ENCODE measurements at places on chromosomes 3 and 15.

DNA sequence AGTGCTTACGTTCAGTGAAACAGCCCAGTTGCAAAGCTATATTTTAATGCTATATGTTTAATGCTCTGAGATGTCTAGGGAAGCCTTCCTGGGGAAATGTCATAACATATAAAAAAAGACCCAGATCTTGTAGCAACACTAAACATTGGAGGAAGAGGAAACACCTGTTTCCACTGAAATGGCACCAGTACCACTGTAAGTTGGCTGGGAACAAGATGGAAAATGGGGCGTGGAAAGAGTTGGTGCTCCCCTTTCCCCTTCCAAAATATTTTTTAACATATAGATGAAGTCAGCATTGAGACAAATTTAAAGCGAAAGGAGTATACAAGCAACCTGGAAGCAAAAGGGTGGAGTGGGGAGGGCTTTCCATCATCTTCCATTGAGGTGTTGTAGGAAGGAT is 289.9 kb upstream of the COL8A1 start:
- no peak for DNase-seq

DNA sequence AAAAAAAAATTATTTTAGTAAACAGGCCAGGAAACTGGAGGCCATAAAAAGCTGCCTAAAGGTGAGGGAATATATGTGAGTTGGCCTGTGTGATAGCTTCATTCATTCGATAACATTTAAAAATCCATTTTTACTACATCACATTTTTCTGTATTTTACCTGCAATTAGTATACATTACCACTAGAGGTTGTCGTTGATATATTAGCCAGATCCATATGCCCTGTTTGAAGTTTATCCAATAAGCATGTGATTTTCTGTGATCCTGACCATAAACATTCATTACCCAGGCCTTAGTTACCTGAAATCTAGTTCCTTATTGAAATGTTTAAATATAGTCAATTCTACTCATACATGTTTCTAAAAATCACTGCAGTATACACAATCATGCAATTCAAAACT is 71.4 kb downstream of the ARNT2 start:
- no peak for DNase-seq

GRCh38 chr3:23444386-23444785 is 241.3 kb downstream of the UBE2E2 start:
- no peak for DNase-seq

GRCh38 chr3:193816656-193817311 is 223.8 kb downstream of the OPA1 start:
- no peak for DNase-seq

DNA sequence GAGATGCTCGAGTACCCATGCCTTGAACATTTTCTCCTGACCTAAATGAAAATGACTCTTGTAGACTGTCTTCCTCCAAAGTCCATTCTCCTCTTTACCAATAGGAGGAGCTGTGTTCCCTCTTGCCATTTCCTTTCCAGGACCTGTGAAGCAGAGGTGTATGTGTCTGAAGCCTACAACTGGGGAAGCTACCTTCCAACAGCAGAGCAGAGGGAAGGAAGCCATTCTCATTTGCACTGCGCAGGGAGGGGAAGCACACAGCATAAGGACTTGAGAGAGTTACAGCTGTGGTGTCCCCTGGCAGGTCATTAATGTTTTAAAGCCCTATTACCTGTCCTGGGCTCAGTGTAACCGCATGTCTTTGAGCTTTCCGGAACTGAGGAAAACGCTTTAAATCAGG is 38.7 kb downstream of the HSPBAP1 start:
- DNase-seq = no peak

DNA sequence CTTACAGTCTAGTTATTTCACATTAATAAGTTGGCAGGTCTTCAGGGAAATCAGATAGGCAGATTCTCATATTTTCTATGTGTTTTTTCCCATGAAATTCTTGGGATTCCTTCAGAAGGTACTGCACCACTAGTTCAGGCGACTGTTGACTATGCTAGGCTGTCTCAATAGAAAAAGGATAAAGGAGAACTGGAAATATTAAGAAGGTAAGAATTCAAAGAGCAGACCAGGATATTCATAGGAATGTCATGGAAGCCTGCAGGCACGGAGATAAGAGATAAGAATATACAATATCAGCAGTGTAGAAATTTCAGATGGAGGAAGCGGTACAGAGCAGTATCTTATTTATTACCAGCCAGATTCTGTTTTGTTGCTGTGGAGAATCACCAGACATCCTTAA is 432.1 kb upstream of the MDFIC2 start:
- no peak for DNase-seq

DNA sequence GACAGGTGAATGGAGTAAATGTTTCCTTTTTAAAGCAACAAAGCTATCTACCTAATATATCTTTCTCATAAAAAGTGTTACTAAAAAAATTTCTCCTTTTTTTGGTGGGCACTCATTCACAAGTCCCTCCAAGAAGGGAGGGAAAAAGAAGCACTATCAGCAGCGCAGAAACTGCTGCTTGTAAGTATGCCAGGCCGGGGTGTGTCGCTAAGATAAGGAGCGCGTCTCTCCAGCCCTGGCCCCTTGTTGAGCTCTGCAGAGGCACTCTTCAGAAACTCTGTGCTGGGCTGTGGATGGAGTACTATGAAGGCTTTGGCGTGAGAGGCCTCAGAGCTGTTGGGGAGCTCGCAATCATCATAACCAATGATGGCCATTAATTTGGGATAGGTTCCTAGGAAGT is 49.1 kb downstream of the ZDHHC3 start:
- DNase-seq = no peak

DNA sequence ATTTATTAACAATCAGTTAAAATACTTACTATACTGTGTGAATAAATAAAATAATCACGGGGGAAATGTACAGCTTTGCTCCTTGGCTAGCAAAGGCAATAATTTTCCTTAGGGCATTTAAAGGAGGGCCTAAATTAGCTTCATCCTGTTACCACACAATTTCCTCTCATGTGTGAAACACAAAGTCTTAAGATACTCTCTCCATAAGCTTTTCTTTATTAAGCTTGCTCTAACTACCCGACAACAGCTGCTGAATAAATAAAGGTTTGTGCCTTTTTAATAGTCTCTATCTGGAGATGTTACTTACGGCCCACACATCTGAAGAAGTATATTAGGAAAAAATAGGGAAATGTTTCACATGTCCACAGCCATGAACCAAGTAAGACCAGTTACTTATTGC is 29.7 kb downstream of the ZNF106 start:
- DNase-seq = no peak

DNA sequence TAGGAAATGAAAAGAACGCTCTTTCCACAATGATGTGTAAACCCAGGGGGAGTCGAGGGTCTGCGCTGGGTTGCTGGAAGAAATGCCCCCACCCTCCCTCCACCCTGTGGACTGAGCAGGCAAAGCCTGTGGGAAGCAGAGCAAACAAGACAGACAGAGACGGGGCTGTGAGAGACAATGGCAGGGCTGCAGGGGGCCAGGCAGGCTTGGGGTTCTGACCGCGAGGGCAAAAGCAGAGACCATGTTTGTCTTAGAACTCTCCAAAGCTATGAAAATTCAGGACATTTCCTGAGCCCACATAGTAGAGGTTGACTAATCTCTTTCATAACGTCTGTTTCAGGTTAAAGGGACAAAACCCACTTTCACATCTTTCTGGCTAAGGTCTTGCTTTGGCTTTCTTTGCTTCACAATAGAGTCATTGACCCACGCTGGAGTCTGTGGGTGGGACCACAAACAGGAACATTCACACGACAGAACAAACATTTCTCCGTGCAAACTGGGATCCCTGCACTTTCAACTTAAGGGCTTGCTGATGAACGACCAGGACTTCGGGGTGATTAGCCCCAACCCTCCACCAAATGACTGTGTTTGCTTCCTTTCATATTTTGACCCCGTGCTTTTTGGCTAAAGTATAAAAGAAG is 156.0 kb upstream of the TPM1 start:
- no peak for DNase-seq

GRCh38 chr3:127196466-127197299 is 3.8 kb downstream of the PRR23E start:
- no peak for DNase-seq

- no peak for DNase-seq
Measured at GRCh38 chr3:4507024-4507596, 14.0 kb downstream of the ITPR1 start.

- no peak for DNase-seq
Measured at GRCh38 chr3:127443581-127444375, 146.8 kb downstream of the TPRA1 start.

DNA sequence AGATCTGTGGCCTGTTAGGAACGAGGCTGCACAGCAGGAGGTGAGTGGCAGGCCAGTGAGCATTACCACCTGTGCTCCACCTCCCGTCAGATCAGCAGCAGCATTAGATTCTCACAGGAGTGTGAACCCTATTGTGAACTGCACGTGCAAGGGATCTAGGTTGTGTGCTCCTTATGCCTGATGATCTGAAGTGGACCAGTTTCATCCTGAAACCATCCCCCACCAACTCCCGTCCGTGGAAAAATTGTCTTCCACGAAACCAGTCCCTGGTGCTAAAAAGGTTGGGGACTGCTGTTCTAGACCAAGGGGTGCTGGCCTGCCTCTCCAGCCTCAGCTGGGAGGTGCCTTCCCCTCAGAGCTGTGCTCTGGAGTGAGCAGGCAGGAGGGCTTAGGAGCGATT is 61.4 kb downstream of the RPLP1 start:
- no peak for DNase-seq

GRCh38 chr15:95558131-95558530 is 772.4 kb upstream of the NR2F2 start:
- no peak for DNase-seq

DNA sequence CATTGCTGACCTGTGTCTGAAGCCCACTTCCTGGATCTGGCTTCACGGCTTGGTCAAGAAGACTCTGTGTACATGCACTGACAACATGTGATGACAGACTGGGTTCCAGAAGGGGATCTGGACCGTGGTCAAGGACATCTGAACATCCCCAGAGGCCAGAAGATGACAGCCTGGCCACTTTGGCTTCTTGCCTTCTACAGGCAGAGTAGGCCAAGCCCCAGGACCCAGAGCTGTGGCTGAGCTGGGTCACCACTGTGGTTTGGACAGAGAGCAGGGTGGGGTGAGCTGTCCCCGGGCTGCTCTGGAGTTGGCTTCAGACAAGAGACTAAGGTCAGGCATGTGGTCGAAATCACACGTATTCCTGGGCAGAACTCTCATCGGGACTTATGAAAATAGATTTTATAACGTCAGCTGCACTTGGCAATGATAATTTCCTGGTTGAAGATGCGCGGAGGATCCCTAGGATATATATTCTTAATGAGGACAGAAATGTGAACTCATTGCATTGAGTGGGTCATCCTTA is 114.1 kb upstream of the FRMD4B start:
- DNase-seq = peak; percentile 42

- no peak for DNase-seq
Measured at GRCh38 chr3:175965036-175965435, 1105.9 kb downstream of the NAALADL2 start.

GRCh38 chr3:46468753-46469600 is 4.3 kb upstream of the LTF start:
- no peak for DNase-seq

- DNase-seq = peak; percentile 16
Measured at GRCh38 chr3:38620236-38620635, 29.3 kb downstream of the SCN5A start.

- DNase-seq = no peak
Measured at GRCh38 chr3:105730801-105731354, 137.9 kb downstream of the CBLB start.

DNA sequence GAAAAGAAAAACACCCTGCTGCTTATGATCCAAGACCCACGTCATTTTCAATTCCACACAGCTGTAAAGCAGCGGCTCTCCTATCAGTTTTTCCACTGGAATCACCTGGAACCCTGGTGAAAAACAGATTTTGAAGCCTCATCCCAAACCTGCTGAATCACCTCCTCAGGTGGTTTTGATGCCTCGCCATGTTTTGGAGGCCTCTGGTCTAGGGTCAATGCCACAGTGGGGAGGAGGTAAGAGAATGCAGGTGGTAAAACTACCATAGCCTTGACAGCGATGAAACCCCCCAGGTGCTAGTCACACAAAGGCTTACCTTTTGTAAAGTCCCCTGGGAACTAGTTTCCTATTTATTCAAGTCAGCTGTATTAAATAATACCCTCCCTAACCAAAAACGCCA is 24.8 kb downstream of the MYO1E start:
- no peak for DNase-seq

- peak; percentile 67 for DNase-seq
Measured at GRCh38 chr3:148992027-148992634, 791 bp downstream of the GYG1 start.

- DNase-seq = no peak
Measured at GRCh38 chr3:153572654-153573053, 410.6 kb downstream of the RAP2B start.

GRCh38 chr15:48890375-48890972 is 12.5 kb downstream of the EID1 start:
- DNase-seq = no peak

DNA sequence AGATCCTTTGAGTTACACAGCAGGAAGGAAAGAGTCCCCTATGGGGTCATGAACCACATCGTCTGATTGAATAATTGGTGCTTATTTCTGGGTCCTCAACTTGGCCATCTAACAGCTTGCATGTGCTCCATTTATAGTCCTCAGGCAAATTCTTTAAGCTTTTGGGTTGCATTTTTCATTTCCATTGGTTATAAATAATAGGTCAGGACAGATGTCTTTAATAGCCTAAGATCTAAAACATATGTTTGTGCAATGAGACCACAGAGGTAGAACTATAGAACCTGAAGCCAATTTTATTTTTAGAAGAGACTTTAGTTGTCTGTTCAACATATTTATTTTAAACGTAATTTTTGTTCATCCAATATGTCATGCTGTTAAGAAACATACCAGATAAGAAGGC is 43.2 kb downstream of the CD200R1L start:
- no peak for DNase-seq

- no peak for DNase-seq
Measured at GRCh38 chr3:154901278-154901677, 178.8 kb upstream of the MME start.

- DNase-seq = peak; percentile 51
Measured at GRCh38 chr3:152299249-152299976, 30.7 kb downstream of the MBNL1 start.

DNA sequence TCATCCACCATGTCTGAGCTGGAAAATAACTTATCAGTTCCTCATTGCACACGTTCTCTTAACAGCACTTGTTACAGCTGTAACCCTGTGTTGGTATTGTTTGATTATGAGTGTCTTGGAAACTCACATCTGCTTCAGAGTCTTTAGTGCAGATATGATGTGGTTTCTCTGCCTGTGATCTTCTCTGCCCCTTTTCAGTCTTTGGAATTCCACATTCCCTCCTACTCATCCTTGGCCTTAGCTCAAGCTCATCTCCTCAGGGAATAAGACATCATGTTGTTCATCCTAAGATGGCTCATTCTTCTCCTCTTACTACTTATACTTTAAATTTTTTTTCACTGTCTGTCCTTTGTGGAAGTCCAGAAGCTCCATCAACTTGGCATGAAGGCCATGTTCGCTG is 77.7 kb downstream of the SYNPR start:
- DNase-seq = no peak
